Hippocampal formation (tissue), 2 donors: ENCODE measurements at places on chromosomes 3 and 15.

DNA sequence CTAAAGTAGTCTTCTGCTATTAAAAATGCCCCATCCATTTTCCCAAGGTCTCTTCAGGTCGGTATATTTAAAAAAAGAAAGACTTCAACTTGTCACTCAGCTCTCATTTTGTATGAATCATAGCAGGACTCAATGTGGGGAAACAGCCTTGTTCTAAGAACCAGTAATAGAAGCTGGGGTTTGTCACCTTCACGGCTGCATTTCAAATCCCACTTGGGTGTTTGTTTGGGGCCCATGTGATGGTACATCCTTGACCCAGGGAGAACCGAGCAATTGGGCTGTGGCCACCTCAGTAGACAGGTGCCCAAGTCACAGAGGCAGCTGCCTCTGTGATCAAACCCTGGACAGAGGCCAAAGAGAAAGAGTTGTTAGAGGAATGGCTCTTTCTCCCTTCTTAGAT, 70.3 kb upstream of the ARL8B start:
- DNase-seq = no peak

DNA sequence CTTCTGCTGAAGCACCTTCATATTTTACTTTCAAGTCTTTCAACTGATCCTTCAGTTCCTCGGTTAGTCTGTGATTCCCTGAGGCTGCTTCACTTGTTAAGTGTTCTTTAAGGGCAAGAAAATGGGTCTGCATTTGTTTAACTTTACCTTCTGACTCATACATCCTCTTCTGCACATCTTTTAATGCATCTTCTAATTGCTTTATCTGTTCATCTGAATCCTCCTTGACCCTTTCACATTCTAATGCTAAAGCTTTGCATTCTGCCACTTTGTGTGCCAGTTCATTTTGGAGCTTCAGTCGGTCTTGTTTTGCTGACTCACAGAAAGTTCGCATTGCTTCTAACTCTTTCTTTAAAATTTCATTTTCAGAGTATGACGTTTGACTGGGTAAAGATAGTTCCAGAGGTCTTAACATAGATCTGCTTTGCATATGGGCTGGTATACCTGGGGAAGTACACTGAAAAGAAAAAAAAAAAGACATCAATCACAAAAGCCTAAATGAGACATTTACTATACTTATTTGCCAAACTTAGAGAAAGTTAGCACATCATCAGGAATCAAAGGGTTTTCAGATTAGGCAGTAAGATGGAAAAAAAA, 94.3 kb downstream of the UACA start:
- no peak for DNase-seq

DNA sequence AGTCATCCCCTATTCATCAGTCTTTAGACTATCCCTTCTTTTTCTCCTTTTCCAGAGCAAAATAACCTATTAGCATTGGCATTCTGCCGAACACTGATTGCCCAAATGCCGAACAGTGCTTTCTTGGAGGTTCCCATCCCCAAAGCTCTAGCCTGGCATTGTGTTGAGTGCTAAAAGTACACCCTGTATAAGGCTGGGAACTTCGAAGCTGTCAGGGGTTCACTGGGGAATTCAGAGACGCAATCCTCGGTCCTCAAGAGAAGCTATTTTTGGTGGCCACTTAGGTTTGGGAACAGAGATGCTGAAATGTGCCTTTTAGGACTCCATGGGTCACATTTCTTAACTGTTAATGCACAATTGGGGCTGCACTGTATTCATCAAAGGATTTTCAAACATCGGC, 8.4 kb downstream of the FRMD5 start:
- peak; percentile 23 for DNase-seq

- no peak for DNase-seq
These were observed 227.6 kb downstream of the KLF13 start for GRCh38 chr15:31554261-31554660.

GRCh38 chr3:13245615-13245978, 172.4 kb upstream of the IQSEC1 start:
- DNase-seq = no peak

DNA sequence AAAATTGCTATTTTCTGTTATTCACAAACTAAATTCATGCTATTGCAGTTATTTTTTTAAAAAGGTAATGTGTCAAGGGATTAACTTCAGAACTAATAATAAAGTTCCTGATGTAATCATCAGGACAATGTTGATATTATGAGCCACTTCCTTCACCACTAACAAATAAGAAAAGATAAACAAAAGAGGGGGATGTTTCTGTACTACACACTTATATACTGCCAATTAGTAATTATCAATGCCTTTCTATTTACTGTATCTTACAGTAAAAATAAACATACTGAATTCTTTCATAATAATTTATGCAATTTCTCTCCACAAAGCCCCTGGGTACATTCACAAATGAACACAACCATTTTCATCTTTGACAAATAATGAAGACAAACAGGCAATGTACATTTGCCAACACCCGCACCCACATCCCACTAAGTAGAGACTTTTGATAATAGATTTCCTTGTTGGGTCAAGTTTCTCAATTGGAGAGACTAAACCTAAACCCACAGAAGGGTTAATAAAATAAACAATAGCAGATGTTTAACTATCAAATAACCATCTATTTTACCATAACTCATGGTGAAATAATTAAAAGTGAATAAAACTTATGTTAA, 3.7 kb downstream of the CBLB start:
- DNase-seq = no peak

- peak; percentile 59 for DNase-seq
These were observed 178.5 kb upstream of the P2RY1 start for GRCh38 chr3:152656214-152656971.

DNA sequence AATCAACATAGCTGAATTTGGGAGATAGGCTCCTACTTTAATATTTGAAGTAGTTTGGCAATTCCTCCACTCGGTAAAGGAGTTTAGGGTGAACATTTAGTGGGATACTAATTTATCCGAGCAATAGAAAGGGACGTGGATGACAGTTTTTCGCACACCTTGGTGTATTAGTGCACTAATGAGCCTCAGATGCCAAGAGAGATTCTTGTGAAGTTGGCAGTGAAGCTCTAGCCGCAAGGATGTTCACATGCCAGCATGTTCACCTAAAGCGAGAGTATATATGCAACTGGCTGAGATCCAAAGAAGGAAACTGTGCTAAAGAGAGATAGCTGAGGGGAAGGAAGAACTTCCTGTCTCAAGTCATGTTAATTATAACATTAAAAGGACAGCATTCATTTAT, 58.5 kb downstream of the TGFBR2 start:
- no peak for DNase-seq

DNA sequence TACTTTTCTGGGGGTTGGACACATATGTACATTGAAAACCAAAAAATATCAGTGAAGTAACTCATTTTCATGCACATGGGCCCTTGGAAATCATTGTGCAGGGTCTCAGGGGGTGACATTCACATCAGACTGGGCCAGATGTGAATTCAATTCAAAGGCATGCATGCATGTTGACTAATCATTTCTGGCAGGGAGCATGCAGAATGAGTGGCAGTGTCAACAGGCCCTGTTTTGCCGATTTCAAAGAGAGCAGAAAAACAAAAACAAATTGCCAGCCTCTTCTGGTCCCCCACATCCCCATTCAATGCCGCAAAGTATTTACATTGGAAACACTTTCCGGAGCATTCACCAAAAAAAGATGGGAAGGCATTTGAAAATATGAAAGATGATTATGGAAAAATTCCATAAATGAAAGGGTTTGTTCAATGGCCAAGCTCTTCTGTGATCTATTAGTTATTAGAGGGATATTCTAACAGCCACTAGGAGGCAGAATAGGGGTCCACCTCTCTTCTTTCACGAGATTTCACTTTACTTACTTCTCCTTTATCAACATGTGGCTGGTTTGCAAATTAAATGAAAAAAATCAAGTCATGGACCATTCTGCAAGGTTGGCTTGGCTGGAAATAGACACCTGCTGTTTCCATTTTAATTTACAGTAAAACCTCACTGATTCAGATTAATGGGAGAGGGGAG, 119.9 kb upstream of the FEZF2 start:
- DNase-seq = no peak

- no peak for DNase-seq
These were observed 380.3 kb downstream of the RSL24D1 start for GRCh38 chr15:54816401-54816800.

DNA sequence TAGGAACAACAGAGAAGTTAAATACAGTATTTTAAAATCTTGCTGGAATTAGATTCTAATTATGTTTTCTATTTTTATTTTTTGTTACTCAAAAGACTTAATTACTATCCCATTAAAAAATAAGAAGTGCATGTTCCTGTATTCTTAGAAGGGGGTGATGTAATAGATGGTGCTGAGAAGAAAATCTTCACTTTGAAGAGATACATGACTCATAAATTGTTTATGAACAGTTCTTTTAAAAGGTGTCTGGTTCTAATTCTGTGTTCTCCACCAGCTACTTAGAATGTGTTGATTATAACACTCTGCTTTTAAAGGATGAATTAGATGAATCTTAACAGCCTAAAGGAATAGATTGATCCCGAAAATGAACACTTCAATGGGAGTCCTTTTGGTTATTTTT, 8.2 kb downstream of the RCN2 start:
- no peak for DNase-seq

DNA sequence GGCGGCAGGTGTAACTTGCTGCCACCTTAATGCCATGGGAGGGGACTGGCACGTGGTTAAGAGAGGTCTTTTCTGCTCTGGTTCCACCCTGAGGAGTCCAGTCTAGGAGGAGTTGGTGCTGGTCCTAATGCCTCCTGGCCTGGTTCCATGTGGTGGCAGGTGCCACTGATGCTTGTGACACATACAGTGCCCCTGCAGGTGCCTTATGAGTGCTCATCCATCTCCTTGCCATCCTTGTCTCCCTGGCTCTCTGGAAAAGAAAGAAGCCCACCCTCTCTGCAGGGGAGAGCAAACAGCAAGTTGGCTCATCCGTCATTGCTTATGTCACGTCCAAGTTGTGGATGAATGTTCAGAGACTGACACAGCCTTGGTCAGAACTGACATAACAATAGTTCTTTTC, 175.8 kb upstream of the DPH6 start:
- no peak for DNase-seq

- DNase-seq = no peak
These were observed 264.8 kb downstream of the CLSTN2 start for GRCh38 chr3:140199743-140200142.

DNA sequence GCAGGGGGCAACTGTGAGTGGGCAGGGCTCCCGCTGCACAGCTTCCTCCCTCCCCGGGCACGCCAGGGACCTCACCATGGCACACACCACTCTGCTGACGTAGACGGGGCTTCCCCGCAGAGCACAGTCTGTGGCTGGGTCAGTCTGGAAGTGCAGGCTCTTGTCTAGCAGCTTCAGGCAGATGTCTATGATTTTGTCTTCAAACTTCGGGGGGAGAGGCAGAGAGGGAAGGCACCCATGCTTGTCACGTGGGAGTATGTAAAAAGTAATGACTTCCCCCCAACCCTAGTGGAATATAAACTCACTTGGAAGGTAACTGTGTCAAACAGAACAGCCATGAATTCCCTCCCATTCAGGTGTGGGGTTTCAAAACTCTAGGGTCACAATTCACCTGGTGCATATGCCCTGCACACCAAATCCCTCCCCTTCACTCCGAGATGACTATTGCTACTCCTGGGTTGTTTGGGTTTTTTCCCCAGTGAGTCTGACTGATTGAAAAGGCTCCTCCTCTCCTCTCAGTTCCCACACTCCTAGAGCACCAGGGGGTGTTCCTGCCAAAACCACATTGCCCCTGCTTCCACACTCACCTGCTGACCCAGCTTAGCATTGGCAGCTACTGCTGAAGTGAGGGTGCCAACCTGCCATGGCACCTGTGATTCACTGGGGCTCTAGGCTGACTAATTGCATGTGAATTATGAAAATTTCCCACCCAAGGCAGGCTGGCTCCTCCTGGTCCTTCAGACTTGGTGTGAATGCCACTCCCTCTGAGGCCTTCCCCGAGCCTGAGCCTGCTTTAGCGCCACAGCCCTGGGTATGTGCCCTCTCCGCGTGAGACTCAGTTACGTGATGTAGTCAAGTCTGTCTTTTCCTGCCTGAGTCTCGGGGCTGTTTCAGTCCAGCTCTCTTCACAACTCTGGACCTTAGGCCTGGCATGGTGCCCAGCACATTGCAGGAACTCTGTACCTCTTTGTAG, 13.0 kb downstream of the TGM5 start:
- DNase-seq = no peak

- DNase-seq = no peak
These were observed 86.7 kb downstream of the TAMM41 start for GRCh38 chr3:11759996-11760395.

GRCh38 chr15:87777054-87777561, 479.4 kb downstream of the NTRK3 start:
- peak; percentile 14 for DNase-seq

DNA sequence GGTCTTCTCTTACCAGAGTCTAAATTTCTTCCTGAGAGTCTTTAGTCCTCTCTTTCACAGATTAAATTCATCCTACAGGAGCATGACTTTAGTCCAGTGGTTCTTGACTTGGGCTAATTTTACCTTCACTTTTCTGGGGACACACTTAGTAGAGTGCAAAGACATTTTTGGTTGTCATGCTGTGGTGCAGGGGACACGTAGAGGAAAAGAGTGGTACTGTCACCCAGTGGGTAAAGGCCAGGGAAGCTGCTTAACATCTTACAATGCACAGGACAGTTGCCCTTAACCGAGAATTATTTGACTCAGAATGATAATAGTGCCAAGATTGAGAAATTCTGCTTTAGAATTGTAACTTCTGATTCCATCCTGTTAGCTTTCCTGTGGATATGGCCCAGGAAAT, 772.5 kb upstream of the GRM7 start:
- no peak for DNase-seq

DNA sequence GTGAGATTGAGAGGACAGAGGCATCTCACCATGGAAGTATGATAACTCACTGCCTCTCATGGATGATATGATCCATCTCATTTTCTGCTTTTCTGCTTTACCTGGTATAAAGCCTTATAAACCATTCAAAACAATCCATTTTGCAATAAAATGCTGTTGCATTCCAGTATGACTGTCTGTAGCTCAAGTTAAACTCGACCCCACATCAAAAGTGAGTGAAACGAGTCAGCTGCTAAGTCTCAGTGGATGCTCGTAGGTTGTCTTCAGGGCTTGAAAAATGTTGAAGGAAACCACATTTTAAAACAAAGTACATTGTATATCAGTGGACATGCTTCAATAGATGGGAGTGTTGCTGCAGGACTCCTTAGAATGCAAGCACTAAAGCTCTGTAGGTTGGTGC, 839.0 kb downstream of the TUSC7 start:
- DNase-seq = no peak

GRCh38 chr3:29267226-29267625, 13.6 kb upstream of the RBMS3 start:
- DNase-seq = no peak

- no peak for DNase-seq
These were observed 256.4 kb upstream of the TGFBR2 start for GRCh38 chr3:30350011-30350410.

GRCh38 chr3:5272387-5272786, 84.9 kb downstream of the EDEM1 start:
- no peak for DNase-seq

GRCh38 chr15:85547386-85547785, 167.0 kb downstream of the AKAP13 start:
- DNase-seq = no peak

DNA sequence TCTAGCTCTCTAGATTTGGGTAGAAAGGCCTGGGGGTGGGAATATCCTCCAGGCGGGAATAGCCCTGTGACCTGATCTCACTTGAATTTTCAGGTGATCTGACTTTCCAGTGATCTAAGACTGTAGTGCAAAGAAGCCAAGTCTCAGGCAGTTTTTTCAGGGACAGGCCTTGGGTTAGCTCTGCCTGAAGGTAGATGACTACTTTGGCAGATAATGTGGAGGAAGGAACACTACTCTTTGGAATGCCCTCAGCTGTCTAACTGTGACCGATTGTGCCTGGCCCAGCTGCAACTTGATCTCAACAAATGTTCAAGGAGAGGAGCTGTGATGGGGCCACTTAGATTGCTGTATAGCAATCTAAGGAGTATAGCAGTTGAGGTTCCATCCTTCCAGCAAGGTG, 193.7 kb downstream of the TCF12 start:
- DNase-seq = no peak
